ENCODE measurements at places on chromosomes 2 and 18.

GRCh38 chr18:71485611-71486010 is 1058.5 kb downstream of the CBLN2 start:
- no peak for DNase-seq

GRCh38 chr2:235839226-235839625 is 329.0 kb downstream of the GBX2 start:
- no peak for DNase-seq

DNA sequence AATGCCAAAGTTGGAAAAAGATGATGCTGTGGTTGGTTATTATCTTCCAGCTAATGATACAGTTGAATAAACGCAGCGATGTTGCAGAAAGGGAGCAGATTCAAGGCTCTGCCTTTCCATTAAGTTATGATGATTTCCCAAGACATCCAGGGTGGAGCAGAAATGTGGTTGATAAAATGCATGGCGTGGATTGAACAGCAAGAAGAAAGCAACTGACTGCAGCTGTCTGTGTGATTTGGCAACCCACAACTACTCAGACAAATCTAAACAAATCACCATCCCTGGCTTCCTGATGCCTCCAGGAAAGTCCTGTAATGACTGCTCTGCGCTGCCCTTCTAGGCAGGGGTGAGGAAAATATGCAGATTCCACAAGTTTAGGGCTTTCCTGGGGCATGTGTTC is 166.3 kb downstream of the NRP2 start:
- DNase-seq = no peak

- DNase-seq = no peak
Observed at GRCh38 chr2:127829845-127830246, 18.9 kb upstream of the WDR33 start.

DNA sequence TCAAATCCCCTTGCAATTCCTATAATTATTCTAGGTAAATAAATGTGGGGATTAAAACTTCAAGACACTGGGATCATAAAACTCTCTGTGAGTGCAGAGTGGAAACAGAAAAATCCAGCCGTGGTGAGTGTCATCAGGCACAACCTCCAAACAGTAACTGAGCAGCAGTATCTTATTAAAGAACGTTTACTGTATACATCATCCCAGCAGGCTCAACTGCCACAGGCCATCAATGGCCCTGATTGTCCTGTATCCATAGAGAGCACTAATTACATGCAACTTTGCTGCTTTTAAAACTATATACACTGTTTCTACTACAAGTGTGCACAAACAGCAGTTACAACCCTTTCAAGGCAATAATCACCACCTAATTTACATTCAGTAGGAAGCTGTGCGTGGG is 23.9 kb downstream of the GAREM1 start:
- DNase-seq = no peak

- DNase-seq = no peak
Observed at GRCh38 chr18:54509793-54510192, 81.3 kb upstream of the DYNAP start.

DNA sequence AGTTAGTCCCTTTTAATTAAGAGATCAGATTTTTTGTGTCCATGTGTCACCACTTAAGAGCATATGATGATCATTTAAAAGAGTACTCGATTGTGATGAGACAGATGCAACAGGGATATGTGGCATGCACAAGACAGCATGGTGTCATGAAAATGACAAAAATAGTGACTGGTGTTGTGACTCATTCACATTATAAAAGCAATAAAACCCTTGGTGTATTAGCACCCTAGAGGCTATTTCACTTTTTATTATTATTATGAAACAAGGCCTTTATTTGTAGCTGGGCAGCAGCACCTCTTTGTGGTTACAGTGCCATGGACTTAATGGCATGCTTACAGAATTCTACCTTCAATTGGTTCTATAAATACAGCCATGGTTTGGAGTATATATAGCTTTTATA is 1296.0 kb upstream of the ZEB2 start:
- DNase-seq = no peak

DNA sequence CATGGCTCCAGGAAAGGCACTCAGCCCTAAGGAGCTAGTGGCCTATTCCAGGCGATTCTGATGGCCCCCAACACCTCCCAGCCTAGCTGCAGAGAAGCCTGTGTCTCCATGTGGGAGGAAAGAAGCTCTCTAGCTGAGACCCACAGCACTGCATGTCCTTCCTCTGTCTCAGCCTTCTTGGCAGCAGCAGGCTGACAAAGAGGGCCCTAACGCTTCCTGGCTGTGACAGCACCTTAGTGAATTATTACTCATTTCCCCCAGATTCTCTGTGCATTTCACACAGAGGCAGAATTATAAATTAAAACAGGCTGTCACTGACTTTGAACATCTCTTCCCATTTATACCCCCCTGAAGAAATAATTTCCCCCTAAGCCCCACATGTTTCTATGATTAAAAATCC is 206.8 kb downstream of the CLIP4 start:
- peak; percentile 11 for DNase-seq

GRCh38 chr2:23008440-23008839 is 376.5 kb upstream of the KLHL29 start:
- no peak for DNase-seq

DNA sequence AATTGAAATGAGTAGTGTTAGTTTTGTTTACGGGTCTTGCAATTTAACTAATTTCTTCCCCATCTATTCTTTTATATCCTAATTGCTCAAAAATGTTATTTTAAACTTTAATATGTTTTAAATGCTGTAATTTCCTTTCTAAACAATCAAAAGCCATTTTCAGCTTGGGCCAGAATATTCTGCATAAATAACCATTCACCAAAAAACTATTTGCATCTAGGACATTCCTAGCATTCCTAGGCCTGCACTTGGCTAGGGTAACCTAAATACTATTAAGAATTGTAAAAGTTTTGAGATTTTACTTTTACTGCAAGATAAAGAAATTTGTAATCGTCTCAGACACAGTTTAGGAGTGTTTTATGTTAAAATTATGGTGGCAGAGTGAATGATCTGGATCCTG is 7.8 kb upstream of the ETAA1 start:
- peak; percentile 38 for DNase-seq

- peak; percentile 12 for DNase-seq
Observed at GRCh38 chr2:223123855-223124610, 72.0 kb downstream of the KCNE4 start.

DNA sequence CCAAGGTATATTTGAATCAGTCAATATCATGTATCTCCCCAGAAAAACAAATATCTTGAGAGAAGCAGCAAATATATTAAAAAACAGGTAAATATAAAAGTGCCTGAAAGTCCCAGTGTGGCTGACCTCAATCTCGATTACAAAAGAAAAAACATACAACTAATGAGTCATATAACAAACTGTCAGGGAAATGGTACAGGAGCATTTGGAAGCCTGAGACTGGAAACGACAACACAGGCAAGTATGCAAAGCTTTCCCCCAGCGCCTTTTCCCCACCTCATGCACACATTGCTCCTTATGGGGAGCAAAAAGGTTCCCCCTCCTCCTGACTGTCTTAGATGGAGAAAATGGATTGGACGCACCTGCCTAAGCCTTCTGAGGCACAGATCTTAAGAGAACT is 230.7 kb downstream of the TMX3 start:
- no peak for DNase-seq

GRCh38 chr2:224401641-224402342 is at the start of gene FAM124B:
FAM124B (minus strand) TSS chr2:224402107; CDS start chr2:224401768, 339 bp downstream.
- peak; percentile 7 for DNase-seq

DNA sequence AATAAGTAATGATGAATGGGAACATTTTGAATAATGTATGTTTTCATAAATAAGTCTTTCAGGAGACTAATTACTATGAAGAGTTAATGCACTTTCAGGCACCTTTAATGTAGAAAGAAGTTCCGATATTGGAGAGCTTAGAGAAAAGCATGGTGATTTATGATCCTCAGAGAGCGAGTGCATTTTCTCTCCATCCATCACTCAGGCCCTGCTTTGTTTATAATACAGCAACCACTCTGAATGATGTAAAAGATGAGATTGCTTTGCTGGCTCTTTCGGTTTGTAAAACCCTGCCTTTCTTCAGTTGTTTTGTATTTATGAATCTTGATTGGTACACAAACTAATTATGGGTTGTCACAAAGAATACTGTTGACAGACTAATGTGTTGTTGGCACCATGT is 132.0 kb downstream of the NYAP2 start:
- no peak for DNase-seq

GRCh38 chr2:192126426-192126825 is 68.3 kb downstream of the TMEFF2 start:
- no peak for DNase-seq

DNA sequence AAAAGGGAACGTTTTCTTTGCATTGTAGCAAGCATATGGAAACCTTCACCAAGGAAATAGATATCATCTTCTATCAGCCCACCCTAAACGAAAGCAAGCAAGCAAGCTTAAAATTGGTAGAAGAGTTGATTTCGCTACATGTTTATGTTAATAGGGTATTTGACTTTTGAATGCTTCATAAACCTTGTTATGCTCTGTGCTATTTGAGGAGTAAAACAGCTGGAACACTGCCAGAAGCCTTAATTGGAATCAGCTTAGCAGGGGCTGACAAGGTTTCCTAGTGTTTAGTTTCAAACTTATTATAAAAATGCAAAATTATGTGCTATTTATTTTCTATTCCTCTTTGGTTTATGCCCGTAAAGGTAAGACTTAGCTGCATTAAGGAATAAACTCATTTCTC is 70.6 kb upstream of the LINC00305 start:
- no peak for DNase-seq

GRCh38 chr2:143468341-143468888 is 339.2 kb downstream of the ARHGAP15 start:
- no peak for DNase-seq

GRCh38 chr2:72770879-72771461 is 54.9 kb downstream of the EXOC6B start:
- peak; percentile 63 for DNase-seq

DNA sequence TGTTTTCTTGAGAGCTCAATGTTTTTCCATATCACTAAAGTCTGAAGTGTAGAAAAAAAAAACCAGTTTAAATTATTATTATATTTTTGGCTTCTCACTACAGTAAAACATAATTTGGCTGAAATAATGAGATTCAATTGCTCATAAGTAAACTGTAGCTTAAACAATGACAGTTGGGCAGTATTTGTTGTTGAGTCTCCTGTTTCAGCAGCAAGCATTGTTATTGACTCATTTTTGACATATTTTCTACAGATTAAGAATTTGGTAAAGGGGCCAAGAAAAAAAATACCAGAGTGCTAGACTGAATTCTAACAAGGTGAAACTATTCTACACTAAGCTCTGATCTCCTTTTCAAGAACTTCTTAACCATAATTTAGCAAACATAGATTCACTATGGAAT is 2070.4 kb upstream of the CELF4 start:
- no peak for DNase-seq

- no peak for DNase-seq
Observed at GRCh38 chr2:128308284-128308731, 10.4 kb downstream of the HS6ST1 start.

DNA sequence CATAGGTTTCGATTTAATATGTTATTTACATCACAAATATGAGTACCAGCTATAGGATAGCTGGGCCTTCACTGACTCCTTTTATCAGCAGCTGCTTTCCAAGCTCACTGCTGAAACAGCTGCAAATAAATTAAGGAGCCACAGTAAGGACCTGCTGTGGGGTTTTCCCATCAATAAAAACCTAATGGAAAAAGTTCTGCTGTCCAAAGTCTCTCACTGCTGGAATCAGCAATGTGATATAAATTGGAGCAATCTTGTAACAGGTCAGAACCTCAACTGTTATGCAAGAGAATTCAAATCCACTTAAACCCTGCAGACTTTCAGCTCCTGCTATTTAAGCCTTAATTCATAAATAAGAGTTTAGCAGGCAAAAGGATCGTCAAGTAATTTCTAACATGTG is 61.3 kb downstream of the NEB start:
- DNase-seq = no peak

GRCh38 chr2:216348756-216349308 is 23.5 kb downstream of the MARCHF4 start:
- peak; percentile 87 for DNase-seq

GRCh38 chr2:208222351-208222750 is 32.5 kb downstream of the IDH1 start:
- DNase-seq = no peak

DNA sequence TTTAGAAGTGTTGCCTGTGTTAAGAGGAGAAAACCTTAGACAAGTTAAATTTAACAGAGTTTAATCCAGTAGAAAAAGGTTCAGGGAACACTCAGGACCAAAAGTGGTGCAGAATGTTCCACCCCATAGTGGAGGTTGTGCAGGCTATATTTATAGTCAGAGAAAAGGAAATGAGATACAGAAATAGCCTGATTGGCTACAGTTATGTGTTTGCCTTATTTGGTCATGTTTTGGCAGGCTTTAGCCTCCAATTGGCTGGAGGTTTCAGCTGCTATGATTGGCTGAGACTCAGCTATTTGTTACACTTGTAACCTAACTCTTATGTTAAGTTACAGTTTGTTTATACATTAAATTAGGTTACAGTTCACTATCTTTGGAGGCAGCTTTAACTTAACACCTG is 4.2 kb downstream of the STAMBP start:
- DNase-seq = no peak

DNA sequence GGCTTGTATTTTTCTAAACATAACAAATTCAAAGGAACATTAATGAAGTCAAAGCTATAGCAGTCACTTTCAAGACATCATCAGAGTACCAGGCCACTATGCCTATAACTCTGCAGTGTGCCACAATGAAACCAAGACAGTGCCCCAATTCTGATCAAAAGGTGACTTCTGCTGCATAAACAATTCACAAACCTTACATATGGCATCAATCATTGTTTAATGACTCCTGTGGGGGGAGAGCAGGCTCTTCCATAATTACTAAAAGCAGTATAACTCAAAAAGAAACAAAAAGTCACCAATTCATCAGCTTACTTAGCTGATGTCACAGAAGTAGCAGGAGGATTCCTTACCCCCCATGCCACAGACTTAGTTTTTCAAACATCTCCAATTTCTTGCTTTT is 15.5 kb downstream of the LPIN2 start:
- DNase-seq = no peak

- DNase-seq = no peak
Observed at GRCh38 chr2:50614056-50614455, 417.9 kb downstream of the NRXN1 start.

DNA sequence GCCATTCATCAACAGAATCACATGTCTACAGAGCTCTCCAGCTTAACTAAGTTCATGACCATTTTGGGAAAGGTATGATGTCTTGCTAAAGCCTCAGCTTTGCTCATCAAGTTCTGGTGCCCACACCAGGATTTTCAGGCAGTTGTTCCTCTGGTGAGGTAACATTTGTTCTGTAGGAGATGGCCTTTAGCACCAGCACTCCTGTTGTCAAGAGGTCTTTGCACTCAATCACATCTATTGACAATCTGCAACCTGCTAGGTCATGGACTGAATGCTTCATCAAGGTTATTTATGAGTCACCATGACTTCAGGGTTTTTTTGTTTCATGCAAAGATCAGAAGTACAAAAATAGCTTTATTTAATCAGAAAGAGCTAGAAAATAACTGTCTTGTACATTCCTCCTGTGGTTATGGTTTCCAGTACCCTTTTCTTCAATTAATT is 36.6 kb upstream of the VIT start:
- no peak for DNase-seq

Data from HFFc6 (cell line).